ENCODE measurements at places on chromosomes 5 and 9. TPM values are rescaled to one million over a fixed set of nuclear protein-coding genes. Genes with fewer than 3 reads are reported as not detected.

FOXD4L5 gene
- 0.13 TPM for total RNA-seq

SERF1A gene
- 3.8 TPM for total RNA-seq

- H3K27me3 ChIP-seq: peaks cover 2% of the 10 kb centered on the region
- no peak overlapping the region for H3K4me3 ChIP-seq
- DNase-seq: no peak
- no peaks in the 10 kb centered on the region for H3K4me1 ChIP-seq
- no peak overlapping the region for H3K27ac ChIP-seq
- no peaks in the 10 kb centered on the region for H3K36me3 ChIP-seq
These were observed 206.9 kb downstream of the COX7C start for GRCh38 chr5:86824637-86825036.

DNA sequence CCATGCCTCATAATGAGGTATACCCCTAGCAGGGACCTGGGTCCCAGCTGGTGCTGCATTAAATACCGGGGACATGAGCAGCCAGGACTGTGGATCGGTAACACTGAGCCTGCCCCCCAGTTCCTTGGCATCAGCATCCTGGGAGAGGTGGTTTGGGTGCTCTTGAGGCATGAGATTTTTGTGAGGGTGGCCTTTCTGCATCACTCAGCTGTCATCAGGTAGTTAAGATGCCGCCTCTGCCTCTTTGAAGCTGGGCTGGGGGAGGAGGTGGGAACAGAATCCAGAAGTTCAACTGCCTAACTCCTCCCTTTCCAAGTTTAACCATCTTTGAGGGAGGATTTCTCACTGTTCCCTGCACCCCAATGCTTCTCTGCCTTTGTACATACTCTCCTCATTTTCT lies 112.7 kb downstream of the PDZD2 start:
- no peak overlapping the region for H3K27ac ChIP-seq
- H3K36me3 ChIP-seq: no peaks in the 10 kb centered on the region
- no peak for DNase-seq
- no peaks in the 10 kb centered on the region for H3K27me3 ChIP-seq
- H3K4me1 ChIP-seq: no peaks in the 10 kb centered on the region

- H3K4me3 ChIP-seq: no peak overlapping the region
- DNase-seq: no peak
- H3K4me1 ChIP-seq: peaks cover 9% of the 10 kb centered on the region
- H3K27me3 ChIP-seq: peaks cover 2% of the 10 kb centered on the region
- no peak overlapping the region for H3K27ac ChIP-seq
These were observed 78.0 kb downstream of the ANXA2R start for GRCh38 chr5:42962124-42962523.

- H3K27ac ChIP-seq: no peak overlapping the region
- no peaks in the 10 kb centered on the region for H3K4me1 ChIP-seq
- H3K4me3 ChIP-seq: no peak overlapping the region
- no peaks in the 10 kb centered on the region for H3K36me3 ChIP-seq
These were observed 47.5 kb upstream of the TLE4 start for GRCh38 chr9:79524266-79524665.

AK8 gene
- not detected for total RNA-seq

DNA sequence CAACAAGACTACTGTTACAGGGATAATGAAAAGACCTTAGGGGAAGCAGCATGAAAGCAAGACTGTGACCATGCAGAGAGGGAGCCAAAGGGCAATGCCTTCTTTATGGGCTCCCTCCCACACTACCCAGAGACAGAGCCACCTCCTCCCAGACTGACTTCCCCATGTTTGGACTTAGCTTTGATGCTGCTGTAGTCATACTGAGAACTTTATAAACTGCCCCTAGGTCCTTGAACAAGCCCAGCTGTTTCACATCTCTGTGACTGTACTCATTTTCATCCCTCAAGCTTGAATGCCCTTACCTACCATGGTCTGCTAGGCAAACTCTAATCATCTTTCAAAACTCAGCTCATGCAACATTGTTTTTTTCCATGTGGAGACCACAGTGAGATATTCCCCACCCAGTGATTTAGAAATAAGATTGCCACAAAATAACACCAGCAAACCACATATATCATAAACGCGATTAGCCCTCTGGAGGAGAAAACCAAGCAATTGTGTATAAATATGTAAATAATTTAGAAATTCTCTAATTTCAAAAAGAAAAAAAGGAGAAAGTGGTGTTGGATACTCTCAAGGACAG lies 23.4 kb upstream of the FAM169A start:
- H3K27me3 ChIP-seq: peaks cover 4% of the 10 kb centered on the region
- H3K36me3 ChIP-seq: no peaks in the 10 kb centered on the region
- DNase-seq: no peak
- H3K4me3 ChIP-seq: no peak overlapping the region

DNA sequence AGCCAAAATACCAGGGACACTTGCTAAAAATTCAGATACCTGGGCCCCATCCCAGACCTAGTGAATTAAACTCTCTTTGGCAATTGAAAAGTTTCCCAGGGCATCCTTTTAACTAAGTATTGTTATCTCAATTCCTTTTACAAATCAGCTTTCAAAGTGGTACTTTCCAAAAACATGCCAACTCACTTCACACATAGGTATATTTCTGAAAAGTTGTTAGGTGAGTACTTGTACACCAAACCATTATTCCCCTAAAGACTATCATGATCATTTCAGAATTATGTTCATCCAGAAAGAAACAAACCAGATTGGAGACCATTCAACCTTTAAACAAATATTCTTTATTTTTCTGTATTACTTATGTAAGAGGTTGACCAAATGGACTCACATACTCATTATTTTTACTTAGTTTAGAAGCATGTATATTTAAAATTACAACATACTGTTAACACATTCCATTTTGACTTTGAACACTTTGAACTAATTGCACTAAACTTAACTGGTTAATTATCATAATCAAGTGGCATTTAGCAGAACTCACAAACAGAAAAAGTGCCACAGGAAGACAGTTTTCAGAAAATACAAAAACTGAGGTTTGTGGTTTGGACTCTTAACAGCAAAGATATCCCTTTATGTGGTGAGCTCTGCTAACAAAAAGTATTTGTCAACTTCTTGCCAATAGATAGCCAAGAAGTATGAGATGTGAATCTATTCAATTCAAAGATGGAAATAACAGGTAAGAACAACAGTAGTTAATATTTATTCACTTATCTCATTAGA lies 40.7 kb downstream of the KIAA0825 start:
- no peak for DNase-seq
- H3K4me3 ChIP-seq: peak overlapping the region; percentile 39
- H3K4me1 ChIP-seq: peaks cover 58% of the 10 kb centered on the region
- no peaks in the 10 kb centered on the region for H3K27me3 ChIP-seq
- H3K27ac ChIP-seq: peak overlapping the region; percentile 83

DNA sequence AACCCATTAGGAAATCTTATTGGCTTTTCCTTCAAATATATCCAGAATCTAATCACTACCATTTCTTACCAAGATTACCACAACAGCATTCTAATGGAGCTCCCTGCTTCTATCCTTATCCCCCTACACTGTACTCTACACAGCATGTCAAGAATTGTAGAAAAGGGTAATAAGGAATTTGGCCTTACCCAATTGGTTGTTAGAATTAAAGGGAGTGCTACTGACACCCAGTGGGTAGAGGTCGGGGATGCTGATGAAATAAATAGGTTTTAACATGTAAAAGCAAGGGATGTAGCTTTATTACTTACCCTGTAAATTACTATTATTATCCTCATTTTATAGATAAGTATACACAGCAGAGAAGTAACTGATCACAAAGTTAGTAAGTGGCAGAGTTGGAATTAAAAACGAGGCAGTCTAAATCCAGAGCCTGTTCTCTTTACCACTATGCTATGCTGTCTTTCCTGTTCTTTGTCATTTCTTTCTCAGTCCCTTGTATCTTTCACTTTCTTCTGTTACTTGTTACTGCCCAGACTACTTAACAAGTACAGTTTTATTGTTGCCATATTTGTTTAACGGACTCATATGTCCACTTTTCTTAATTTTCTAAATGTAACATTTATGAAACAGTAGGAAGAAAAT lies 10.5 kb downstream of the SLC38A9 start:
- no peak overlapping the region for H3K27ac ChIP-seq
- no peak for DNase-seq
- H3K4me3 ChIP-seq: no peak overlapping the region
- peaks cover 16% of the 10 kb centered on the region for H3K4me1 ChIP-seq
- H3K27me3 ChIP-seq: no peaks in the 10 kb centered on the region
- peaks cover 25% of the 10 kb centered on the region for H3K36me3 ChIP-seq

DNA sequence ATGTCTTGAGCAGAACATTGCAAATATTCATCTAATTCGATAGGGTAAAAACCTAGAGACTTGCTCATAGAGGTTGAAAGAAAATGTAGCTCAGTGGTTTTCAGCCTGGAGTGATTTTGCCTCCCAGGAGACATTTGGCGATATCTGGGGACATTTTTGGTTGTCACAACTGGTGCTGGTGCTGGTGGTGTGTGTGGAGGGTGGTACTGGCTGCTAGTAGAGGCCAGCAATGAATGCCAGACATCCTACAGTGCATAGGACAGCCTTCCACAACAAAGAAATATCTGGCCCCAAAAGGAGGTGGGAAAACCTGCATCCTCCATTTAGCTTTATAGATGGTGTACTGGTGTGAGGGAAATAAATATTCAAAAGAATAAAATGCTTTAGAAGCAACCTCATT lies 2.1 kb upstream of the BASP1 start:
- H3K27ac ChIP-seq: no peak overlapping the region
- H3K36me3 ChIP-seq: no peaks in the 10 kb centered on the region
- no peaks in the 10 kb centered on the region for H3K4me1 ChIP-seq

- DNase-seq: no peak
- no peak overlapping the region for H3K27ac ChIP-seq
- H3K4me3 ChIP-seq: no peak overlapping the region
These were observed 98.9 kb downstream of the MRPS27 start for GRCh38 chr5:72221099-72221498.

DNA sequence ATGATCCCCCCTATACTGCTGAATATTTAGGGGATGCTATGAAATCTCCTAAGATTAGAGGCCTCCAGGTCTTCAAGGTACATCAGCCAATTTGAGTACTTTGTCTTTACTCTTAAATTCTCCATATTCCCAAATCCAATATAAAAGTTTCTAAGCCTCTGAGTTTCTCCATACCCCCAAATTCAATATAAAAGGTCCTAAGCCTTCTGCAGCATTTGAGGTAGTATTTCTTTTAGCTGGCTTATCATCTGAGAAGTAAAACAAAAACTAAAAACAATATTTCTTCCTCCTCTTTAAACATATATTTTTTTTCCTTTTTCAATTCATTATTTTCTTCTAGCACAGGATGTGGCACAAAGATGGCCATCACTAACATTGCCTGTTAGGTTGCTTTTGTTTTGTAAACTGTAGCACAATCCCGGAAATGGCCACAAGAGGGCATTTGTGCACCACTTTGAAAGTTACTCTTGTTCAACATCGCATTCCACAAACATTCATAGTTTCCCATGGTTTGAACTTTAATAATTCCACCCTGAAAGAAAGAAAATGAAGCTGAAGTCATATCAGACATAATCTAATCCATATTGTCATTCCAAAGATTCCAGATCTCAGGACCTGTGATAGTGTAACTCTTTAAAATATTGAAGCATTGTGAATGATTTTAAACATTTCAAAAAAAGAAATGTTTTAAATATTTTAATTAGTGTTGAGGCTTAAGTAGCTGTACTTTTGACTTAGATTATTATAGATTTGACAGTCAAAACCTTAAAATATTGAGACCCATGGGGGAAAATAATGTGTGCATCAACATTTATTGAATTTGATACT lies 21.0 kb upstream of the SCGB3A2 start:
- DNase-seq: peak; percentile 49
- H3K4me3 ChIP-seq: no peak overlapping the region
- H3K27ac ChIP-seq: no peak overlapping the region
- H3K4me1 ChIP-seq: no peaks in the 10 kb centered on the region
- H3K27me3 ChIP-seq: peaks cover 4% of the 10 kb centered on the region

MINAR2 gene
- not detected for total RNA-seq

IFNB1 gene
- total RNA-seq: 0.68 TPM

- no peaks in the 10 kb centered on the region for H3K27me3 ChIP-seq
- no peak for DNase-seq
- H3K4me3 ChIP-seq: no peak overlapping the region
- peaks cover 3% of the 10 kb centered on the region for H3K4me1 ChIP-seq
These were observed 22.4 kb downstream of the EFCAB9 start for GRCh38 chr5:172216345-172216744.

GRCh38 chr9:98771209-98771874 lies 25.0 kb downstream of the ANKS6 start:
- H3K27ac ChIP-seq: no peak overlapping the region

- no peaks in the 10 kb centered on the region for H3K4me1 ChIP-seq
- no peak overlapping the region for H3K27ac ChIP-seq
- H3K27me3 ChIP-seq: peaks cover 57% of the 10 kb centered on the region
- H3K4me3 ChIP-seq: no peak overlapping the region
- no peak for DNase-seq
- H3K36me3 ChIP-seq: no peaks in the 10 kb centered on the region
These were observed 110.4 kb downstream of the LIFR start for GRCh38 chr5:38446029-38446522.

- H3K4me3 ChIP-seq: no peak overlapping the region
- H3K36me3 ChIP-seq: peaks cover 68% of the 10 kb centered on the region
- DNase-seq: no peak
- H3K27me3 ChIP-seq: no peaks in the 10 kb centered on the region
- no peak overlapping the region for H3K27ac ChIP-seq
These were observed 5.7 kb downstream of the CREB3 start for GRCh38 chr9:35738186-35738585.

- H3K27me3 ChIP-seq: peaks cover 5% of the 10 kb centered on the region
- H3K4me1 ChIP-seq: peaks cover 7% of the 10 kb centered on the region
- no peaks in the 10 kb centered on the region for H3K36me3 ChIP-seq
- no peak overlapping the region for H3K27ac ChIP-seq
- DNase-seq: peak; percentile 60
These were observed 79.3 kb downstream of the SLC28A3 start for GRCh38 chr9:84261070-84261746.

- no peak overlapping the region for H3K4me3 ChIP-seq
- no peak for DNase-seq
- peaks cover 30% of the 10 kb centered on the region for H3K4me1 ChIP-seq
- H3K27me3 ChIP-seq: peaks cover 4% of the 10 kb centered on the region
- H3K27ac ChIP-seq: no peak overlapping the region
- peaks cover 8% of the 10 kb centered on the region for H3K36me3 ChIP-seq
These were observed 129.8 kb downstream of the GADD45G start for GRCh38 chr9:89734600-89735041.

DNA sequence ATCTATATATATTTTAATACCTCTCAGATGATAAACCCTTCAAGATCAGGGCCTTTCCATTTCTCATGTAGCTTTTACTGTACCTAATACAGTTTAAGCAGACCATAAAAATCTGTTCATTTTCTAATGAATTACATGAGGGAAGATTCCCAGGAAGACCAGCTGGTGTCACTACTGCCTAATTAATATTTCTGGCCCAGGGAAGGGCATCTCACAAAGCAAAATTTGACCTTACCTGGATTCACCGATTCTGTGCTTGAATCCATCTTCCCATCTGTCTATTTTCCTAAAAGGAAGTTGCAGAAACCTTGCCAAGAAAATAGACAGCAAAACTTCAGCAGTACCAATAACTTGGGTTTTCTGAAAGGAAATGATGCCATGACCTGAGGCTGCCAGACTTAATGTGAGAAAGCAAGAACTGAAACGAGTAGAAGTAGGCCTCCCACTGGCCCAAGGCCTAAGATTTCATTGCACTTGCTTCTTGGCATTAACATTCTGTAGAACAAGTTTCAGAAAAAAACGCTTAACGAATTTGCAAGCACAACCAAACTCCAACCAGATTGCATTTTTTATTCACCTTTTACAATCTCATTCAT lies 83.0 kb upstream of the GLIS3 start:
- DNase-seq: no peak
- no peak overlapping the region for H3K4me3 ChIP-seq
- H3K4me1 ChIP-seq: no peaks in the 10 kb centered on the region
- H3K27me3 ChIP-seq: no peaks in the 10 kb centered on the region
- H3K36me3 ChIP-seq: no peaks in the 10 kb centered on the region
